ENCODE measurements at places on chromosomes 13 and 19.

- peak; percentile 24 for DNase-seq
These were observed 13.7 kb downstream of the WBP4 start for GRCh38 chr13:41075034-41075433.

DNA sequence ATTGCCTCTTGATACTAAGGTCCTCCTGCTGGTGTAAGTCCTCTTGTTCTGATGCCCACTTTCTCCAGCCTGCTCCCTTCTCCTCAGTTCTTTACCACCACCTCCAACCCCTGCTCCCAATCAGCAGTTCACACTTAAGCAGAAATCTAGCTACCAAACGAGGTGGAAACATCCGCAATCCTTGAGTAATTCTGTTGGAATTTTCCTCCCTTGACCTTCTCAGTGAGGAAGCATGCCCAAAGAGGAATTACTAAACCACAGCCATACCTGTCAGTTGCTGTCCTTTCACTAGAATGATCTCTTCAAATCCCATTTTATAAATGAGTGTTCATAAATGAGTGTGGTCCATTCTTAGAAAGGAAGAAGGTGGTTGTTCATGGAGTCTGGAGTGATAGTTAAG is 289.9 kb downstream of the DACH1 start:
- DNase-seq, result no peak

DNA sequence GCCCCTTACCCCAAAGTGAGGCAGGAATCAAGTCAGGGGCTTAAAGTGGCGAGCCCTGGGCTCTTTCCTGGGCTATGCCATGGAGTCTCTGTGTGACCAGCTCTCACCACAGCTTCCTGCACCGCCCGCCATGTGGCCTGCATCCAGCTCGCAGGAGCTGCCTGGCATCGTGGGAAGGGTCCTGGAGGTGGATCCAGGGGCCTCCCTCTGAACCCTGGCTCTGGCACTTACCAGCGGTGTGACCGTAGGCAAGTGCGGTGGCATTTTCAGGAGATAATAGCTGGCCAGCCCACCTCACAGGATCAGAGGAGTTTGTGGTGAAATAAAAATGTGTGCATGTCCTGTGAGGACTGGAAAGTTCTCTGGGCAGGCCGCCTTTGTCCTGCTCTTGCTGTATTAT is 26.0 kb downstream of the DHRS12 start:
- DNase-seq, result no peak

- DNase-seq, result no peak
These were observed 310.3 kb upstream of the EDNRB start for GRCh38 chr13:78228940-78229339.

DNA sequence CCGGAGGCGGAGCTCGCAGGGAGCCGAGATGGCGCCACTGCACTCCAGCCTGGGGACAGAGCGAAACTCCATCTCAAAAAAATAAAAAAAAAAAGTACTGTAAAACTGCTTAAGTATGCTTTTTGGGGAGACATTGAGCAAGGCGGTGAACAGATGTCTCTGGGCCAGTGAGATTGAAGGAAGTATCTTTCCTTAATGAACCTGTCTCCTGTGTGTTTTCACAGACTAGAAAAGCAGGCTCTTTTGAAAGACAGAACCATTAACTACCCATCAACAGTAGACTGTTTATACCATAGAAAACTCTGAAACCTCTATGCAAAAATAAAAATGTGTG is 1.5 kb upstream of the ECH1 start:
- no peak for DNase-seq

DNA sequence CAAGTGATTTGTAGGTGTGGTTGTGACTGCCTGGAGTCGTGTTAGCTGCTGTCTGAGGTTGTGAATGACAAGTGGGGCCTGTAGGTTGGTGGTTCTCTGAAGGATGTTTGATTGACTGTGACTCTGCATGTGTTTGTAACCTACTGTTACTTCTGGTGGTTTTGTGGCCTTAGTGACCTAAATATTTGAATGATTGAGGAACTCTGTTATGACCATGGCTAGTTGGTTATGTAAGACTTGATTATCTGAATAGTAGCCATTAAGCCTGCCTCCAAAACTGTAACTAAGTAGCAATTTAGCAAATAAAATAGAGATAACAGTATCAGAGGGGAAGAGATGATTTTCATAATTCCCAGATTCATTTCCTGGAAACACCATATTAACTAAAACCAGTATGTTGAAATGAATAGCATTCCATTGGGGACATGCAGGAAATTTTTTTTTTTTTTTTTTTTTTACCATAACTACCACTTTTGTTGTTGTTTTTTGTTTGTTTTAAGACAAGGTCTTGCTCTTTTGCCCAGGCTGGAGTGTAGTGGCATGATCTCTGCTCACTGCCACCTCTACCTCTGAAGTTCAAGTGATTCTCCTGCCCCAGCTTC is 865 bp downstream of the ZNF382 start:
- no peak for DNase-seq

- no peak for DNase-seq
These were observed 68.9 kb downstream of the FREM2 start for GRCh38 chr13:38755793-38756192.

DNA sequence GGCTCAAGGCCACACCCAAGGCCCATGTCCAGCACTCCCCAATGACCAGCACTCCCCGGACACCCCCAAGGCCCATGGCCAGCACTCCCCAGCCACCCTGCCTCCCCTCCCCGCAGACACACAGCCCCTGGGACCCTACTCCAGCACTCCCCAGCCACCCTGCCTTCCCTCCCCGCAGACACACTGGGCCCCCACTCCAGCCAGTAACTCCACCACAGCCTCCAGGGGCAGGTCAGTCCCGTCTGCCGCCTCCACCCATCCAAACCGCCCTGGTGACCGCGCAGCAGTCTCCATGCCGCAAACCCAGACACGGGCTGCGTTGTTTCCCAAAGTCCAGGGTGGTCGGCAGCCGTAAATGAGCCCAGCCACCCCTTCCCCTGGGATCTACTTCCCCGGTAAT is 70.7 kb downstream of the SPACA7 start:
- DNase-seq, result no peak

DNA sequence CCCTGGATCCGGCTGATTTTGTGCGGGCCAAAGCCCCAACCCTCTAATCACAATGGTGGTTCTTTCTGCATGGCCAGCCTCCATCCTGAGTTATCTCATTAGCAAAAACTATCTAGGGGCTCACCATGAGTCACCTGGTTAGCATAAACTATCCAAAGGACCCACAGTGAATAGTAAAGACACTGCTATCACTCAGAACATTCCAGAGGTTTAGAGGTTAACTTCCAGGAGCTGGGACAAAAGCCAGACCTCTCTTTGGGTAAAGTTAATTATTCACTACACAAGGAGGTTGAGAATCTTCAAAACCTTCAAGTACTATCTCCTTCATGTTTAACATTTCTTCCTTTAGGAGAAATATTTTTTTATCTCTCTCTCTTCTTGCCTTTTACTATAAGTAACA is 18.8 kb upstream of the PPP5C start:
- no peak for DNase-seq

- no peak for DNase-seq
These were observed 171.6 kb upstream of the RNF113B start for GRCh38 chr13:98348466-98349200.

- DNase-seq, result no peak
These were observed 452.7 kb downstream of the TSHZ3 start for GRCh38 chr19:30896554-30896953.

DNA sequence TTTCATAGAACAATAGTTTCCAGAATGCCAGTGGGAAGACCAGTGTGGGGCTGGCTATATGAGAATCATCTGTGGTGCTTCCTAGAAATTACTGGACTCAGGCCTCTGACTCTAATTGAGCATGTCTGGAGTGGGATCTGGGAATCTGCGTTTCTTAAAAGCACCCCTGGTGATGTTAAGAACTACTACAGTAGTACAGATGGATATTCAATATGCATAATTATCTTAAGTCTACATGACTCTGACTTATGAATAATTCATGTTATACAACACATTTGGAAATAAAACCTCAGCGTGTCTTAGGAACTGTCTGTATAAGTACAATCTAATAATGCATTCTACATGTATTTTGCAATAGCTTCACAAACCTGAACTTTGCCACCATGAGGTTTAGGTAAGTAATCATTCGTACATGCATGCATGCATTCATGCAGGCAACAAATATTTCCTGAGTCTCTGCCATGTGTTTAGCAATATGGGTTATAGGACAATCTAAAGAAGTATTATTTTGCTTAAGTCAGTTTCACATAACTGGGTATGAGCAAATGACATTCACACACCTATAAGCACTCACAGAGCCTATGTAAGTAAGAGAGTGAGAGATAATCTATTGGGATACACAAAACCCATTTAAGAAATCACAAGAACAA is 62.0 kb downstream of the EPSTI1 start:
- DNase-seq, result no peak

All from A549 (cell line).